ENCODE measurements at places on chromosomes 3 and 15. TPM values are rescaled to one million over a fixed set of nuclear protein-coding genes. Genes with fewer than 3 reads are reported as not detected.

The SEMA3G gene
- not detected for total RNA-seq

DNA sequence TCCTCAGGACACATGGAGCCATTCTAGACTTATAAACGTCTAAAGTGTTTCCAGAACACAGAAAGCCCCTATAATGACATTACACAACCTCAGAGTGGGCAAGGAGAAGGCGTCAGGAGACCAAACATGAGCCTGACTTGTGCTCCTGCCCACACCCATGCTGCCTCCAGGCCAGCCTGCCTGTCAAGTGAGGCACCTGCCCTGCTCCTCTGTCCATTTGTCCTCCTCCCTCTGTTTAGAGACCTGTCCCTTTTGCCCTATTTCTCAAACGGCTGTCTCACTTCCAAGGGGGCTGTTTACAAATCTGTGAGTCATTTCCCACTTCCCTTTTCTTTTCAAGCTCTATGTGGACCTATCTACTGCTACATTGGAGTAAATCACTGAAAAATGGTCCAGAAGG, 21.0 kb downstream of the ZDHHC3 start:
- no peak for DNase-seq

GRCh38 chr15:79820176-79820575, 76.6 kb downstream of the MTHFS start:
- no peak for DNase-seq

The ZNF80 gene
- not detected for total RNA-seq

GRCh38 chr3:128360705-128361271, 105.9 kb downstream of the DNAJB8 start:
- DNase-seq, result no peak

DNA sequence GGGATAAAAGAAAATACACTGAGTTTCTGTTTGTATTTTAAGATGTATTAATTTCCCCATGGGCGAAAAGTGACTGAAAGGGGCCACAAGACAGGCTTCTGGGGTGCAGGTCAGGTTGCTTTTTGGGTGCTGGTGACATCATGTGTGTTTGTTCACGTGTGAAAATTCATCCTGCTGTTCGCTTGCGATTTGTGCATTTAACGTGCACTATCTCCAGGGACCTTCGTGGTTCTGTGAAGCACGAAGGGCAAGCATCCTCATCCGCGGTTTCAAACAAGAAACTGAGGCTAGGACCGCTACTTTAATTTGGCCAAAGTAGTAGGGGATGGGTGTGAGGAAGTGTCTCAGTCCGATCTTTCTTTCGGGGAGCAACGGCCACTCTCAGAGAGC, 1.6 kb upstream of the SMAD6 start:
- DNase-seq, result no peak

DNA sequence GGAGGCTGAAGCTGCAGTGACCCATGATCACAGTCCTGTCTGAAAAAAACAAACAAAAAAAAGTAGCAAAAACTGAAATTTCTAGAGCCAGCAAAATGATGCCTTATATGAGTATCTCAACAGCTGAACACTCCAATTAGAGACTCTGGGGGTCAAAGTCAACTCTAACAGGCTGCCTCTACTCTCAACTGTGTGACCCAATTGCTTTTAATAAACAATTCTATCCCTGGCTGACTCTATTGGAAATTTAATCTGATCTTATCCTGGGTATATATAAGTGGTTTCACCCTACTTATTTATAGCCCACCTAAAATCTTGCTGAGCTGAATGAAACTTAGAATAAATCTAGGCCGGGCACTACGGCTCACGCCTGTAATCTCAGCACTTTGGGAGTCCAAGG, 29.0 kb downstream of the SMARCC1 start:
- no peak for DNase-seq

- DNase-seq, result no peak
Observed at GRCh38 chr3:146781059-146781458, 175.9 kb upstream of the PLSCR5 start.

The SCG5 gene
- total RNA-seq, result 2.8 TPM

The SLC15A2 gene
- total RNA-seq, result 0.09 TPM

The CLDN16 gene
- 0.06 TPM for total RNA-seq

- DNase-seq, result no peak
Observed at GRCh38 chr15:82898961-82899360, 53.6 kb downstream of the HOMER2 start.

- no peak for DNase-seq
Observed at GRCh38 chr3:140467796-140468315, 210.0 kb upstream of the TRIM42 start.
